ENCODE measurements at places on chromosomes 16 and 17. TPM values are rescaled to one million over a fixed set of nuclear protein-coding genes. Genes with fewer than 3 reads are reported as not detected.

ACE gene
- 4.6 TPM for total RNA-seq

FOXC2 gene
- not detected for total RNA-seq

ZNF598 gene
- total RNA-seq = 96.6 TPM

DNA sequence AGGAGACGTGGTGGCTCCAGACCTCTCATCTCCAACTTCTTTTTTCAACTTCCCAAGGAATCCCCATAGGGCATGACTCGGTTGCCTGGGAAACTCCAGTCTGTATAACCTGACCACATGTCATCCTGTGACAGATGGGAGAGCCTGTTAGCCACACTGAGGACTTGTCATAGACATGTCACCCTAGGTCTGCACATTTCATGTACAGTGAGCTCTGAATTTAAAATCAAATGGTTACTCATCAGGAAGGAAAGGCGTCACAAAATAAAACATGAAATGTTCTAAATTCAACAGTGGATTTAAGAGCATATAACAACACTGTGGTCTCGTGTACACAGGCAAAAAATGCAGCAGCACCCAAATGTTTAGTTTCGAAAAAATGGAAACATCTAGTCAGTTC lies 22.2 kb upstream of the ADAMTS18 start:
- no peak for DNase-seq

GRCh38 chr17:72616447-72616846 lies 476.0 kb downstream of the SLC39A11 start:
- DNase-seq = no peak

- DNase-seq = no peak
Observed at GRCh38 chr17:69450918-69451317, 36.4 kb downstream of the MAP2K6 start.

All from CD8-positive, alpha-beta memory T cell (primary cell).